ENCODE measurements at places on chromosomes 7 and 10. TPM values are rescaled to one million over a fixed set of nuclear protein-coding genes. Genes with fewer than 3 reads are reported as not detected.

- no peak for DNase-seq
Measured at GRCh38 chr10:86085686-86086085, 280.9 kb downstream of the GRID1 start.

DNA sequence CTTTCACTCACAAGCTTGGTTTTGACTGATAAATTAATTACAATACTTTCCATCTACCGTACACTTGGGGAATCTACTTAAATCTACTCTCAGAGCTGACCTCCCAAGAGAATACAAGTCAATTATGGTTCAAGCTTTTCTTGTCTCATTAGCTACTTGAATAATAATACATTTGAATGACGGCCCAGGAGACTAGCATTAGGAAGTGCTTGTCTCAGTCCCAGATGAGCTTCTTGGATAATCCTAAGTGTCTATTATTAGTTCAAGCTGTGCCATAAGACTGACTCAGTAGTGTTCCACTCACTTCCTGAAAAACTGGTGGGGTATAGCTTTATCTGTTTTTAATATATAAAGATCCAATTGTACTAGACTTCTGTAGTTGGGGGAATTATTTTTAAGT lies 100.2 kb downstream of the GNAT3 start:
- no peak for DNase-seq

DNA sequence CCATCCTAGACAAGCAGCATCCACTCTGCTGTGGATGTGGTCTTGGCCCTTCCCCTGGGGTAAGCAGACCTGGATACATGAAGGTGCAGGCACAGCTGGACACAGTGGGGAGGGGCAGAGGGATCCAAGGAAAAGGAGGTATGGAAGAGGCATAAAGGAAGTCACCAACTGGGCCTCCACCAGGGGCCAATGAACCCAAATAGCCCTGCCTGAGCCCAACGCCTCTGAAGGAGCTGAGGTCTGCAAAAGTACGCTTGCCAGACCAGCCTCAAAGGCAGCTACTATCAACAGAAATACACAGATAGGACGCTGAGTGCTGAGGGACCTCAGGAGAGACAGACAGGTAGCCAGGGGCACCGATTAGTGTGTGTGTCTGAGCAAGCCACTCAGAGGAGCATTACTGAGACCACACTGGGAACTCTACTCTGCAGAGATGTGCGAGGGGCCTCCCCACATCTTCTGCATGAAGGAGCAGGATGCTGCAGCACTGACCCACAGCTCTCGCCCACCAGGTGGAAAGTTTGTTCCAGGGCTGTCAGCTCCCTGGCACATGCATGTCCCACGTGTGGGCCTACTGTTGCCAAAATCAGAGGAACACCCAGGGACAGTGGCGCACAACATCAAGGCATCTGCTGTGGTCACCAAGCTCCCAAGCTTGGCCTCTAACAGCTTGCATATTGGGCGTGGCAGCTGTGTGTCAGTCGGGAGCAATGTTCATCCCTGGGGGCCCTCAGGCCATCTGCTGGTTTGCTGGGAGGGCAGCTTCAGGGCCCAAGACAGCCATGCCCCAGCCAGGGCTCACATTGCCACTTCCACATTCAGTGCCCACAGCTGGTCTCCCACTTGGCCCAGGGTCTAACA lies 40.0 kb downstream of the MKI67 start:
- DNase-seq: no peak

ARL5B gene
- 43.9 TPM for polyA plus RNA-seq

TCTN3 gene
- polyA plus RNA-seq: 81.7 TPM

- no peak for DNase-seq
Measured at GRCh38 chr10:110873951-110874350, 2.2 kb downstream of the PDCD4 start.

DNA sequence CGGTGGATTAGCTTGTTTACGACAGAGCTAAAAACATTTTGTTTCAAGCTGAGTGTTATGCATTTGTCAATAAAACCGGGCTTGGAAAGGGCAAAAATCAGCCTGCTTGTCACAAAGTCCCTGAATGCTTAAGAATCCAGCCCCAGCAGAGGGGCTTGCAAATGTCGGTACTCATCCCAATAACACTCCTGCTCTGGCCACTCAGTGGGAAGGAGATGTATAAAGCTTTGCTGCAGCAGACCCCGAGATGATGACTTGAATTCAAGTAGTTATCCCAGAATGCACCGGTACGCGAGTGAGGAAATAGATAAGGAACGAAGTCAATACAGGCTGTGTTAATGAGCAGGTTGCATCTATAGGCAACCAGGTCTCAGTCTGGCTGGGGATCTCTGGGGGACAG lies 662.3 kb downstream of the CCSER2 start:
- DNase-seq: no peak

DNA sequence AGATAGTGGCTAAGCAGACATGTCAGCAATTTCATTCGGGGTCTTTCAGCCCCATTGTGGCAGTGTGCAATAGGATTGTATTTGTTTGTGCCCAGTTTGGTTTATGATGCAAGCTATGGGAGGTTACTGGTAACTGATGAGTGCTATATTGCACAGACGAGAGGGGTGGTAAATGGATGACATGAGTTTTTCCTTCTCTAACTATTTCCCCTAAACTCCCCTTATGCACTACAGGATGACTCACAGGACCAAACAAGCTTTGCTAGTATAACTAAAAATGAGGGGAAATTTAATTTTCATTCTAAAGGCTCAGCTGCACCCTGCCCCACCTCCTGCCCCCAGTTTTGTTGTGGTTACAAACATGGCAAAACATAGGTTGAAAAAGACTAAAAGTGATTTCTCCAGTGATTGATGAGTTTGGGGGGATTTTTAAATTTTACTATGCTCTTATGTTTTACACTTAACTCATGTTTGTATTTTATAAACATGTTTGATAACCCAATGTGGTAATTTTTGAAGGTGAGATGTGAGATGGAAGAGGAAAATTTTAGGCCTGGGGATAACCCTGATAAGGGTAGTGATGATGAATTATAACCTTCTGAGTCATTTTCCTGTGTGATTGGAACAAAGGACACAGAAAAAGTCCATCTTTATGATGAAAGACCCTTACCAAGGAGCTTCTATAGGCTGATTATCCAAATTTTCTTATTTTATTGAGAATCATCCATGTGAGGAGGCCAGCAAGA lies 60.8 kb upstream of the NAMPT start:
- no peak for DNase-seq

VGF gene
- polyA plus RNA-seq: 0.21 TPM

PRKG1 gene
- 15.4 TPM for polyA plus RNA-seq

DNA sequence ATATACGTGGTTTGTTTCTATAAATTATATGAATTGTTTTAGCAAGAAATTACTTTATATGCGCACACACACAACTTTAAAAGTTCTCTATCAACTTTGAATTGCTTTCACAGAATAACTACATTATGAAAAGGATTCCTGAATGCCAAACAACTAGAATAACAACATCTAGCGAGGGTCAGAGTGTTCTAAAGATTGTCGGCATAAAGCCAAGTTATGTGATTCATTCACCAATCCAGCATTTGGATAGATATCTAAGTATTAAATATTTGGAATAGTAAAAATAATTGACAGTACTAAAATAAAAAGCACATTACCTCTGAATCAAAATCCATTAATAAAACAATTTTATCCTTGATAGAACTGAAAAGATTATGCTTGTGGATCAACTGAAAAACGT lies 125.3 kb upstream of the AMPH start:
- DNase-seq: no peak

CALY gene
- not detected for polyA plus RNA-seq

DNA sequence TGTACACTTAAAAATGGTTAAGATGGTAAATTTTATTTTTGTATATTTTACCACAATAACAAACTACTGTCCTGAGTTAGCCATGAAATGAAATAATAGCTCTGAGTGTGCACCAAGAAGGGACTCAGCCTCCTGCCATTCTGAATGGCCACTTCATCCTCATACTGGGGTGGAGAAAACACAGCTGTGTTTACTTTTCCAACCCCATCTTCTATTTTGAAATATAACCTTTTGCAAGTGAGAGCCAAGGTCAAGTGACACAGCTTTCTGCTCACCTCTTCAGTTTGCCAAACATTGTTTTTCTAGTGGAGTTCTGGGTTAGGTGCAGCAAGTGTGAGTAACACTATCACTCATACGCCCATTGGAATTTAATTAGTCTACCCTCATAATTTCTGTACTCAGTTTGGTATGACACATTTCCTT lies 107.4 kb upstream of the GLCCI1 start:
- peak; percentile 24 for DNase-seq

TUBB8 gene
- 0.43 TPM for polyA plus RNA-seq

DNA sequence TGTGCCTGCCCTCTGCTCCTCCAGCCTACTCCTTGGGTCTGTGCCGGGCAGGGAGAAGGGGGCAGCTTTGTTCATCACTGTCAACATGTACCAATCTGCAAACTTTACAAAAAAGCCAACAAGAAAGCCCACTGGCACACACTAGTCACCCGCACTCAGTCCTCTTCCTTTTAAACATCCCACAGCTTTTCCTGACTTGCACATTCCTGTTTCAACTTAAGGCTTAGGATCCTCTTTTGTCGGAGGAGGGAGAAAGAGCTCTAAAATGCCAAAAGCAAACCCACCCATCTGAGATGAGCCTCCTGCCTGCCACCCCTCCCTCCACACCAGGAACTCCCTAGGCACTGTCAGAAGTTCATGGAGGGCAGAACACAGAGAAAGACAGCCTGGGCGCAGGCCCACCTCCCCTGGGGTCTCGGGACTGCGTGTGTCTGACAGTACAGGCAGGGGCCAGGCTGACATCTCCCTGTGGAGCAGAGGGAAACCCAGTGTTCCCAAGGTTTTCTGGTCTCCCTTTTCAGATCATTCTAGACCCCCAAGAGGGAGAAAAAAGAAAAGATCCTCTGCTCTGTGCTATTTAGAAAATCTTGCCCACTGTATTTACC lies 5.4 kb downstream of the PDIA4 start:
- DNase-seq: no peak

CDHR3 gene
- polyA plus RNA-seq: 5.9 TPM

- DNase-seq: no peak
Measured at GRCh38 chr10:89296220-89296648, 5.6 kb upstream of the IFIT2 start.

DNA sequence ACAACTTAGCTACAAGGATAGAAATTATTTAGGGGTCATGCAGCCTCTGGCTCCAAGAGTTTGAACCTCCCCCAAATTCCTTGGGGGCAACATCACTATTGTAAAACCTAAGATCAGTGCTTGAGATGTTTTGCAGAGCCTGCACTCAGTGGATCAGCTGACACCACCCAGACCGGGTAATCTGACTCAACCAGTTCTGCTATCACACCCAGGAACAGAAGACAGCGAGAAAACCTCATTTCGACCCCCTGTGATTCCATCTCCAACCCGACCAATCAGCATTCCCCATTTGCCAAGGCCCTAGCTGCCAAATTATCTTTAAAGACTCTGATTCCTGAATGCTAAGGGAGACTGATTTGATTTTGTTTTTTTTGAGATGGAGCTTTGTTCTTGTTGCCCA lies 5.2 kb downstream of the TACR2 start:
- no peak for DNase-seq

DNA sequence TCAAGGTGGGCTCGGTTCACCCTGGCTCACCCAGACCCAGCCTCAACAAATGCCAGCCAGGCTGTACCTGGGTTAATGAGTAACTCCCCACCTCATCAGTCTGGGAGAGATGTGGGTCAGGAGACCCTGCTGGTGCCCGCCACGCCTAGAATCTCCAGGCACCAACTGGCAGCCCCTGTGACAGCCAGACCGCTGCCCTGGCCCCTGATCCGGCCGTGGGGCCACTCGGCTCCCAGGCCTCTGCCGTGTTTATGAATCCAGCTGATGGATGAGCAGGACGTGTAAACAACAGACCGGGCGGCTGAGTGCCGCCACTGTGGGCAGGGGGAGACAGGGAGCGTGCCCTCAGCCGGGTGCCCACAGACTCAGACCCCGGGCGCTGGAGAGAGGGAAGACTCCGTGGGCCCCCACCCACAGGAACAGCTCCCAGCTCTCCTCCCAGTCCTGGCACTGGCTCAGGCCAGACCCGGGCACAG lies 34.0 kb upstream of the PDGFA start:
- DNase-seq: no peak

- no peak for DNase-seq
Measured at GRCh38 chr10:22550732-22551131, 163.6 kb downstream of the PIP4K2A start.

DNA sequence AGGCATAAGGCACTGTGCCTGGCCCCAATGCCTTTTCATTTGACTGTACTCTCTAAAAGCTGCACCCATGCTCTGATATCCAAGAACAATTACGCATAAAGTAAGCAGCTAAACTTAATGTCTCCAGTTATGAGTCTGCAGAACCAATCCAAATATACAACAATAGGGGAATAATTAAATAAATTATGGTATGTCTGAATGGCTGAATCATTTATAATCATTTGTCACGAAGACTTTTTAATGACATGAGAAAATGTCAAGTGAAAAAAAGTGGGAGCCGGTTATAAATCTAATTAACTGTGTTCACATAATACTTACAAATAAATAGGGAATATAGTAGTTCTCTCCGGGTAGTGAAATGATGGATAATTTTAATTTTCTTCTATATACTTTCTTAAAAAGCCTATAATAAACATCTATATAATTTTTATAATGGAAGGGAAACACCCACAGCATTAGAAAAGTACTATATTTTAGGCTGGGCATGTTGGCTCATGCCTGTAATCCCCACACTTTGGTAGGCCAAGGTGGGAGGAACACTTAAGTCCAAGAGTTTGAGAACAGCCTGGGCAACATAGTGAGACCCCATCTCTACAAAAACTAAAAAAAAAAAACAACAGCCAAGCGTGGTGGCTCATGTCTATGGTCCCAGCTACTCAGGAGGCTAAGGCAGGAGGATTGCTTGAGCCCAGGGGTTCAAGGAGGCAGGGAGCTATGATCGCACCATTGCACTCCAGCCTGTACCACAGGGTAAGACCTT lies 14.2 kb downstream of the SLC37A3 start:
- no peak for DNase-seq

Measured in right renal cortex interstitium (tissue), 3 donors.